ENCODE measurements at places on chromosomes 2 and 18. TPM values are rescaled to one million over a fixed set of nuclear protein-coding genes. Genes with fewer than 3 reads are reported as not detected.
A peak's percentile ranks its signal among the peaks of the same experiment; 100 is the strongest.

DNA sequence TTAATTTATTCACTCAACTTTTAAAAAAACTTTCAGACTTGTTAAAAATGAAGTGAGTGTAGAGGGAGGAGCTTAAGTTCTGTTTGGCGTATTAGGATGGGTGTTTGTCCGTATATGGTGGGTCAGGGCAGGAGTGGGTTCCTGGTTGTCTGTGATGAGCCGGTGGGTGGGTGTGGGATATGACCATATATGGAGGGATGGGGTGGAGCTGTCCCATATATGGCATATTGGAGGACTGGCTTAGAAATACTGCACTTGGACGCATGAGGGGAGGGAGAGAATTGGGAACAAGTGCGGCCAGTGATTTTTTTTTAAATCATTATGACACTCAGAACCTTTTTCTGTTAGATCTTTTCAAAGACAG lies 1.5 kb downstream of the KDM3A start:
- H3K36me3 ChIP-seq, result no peaks in the 10 kb centered on the region
- H3K4me3 ChIP-seq, result peak overlapping the region; percentile 92
- peak overlapping the region; percentile 92 for H3K27ac ChIP-seq
- peaks cover 38% of the 10 kb centered on the region for H3K4me1 ChIP-seq
- H3K27me3 ChIP-seq, result no peaks in the 10 kb centered on the region

DNA sequence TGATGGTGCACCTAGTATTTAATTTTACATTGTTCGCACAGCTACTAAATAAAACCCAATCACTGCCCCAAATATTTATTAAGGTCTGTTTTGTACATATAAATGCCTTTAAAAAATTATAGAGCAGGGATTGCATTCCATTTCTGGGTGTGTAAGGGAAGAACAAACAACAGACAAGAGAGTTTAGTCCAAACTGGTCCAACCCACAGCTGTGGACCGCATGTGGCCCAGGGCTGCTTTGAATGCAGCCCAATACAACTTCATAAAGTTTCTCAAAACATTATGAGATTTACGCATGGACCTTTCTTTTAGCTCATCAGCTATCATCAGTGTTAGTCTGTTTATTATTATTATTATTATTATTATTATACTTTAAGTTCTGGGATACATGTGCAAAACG lies 114.8 kb upstream of the LRATD1 start:
- no peak for DNase-seq
- no peak overlapping the region for H3K27ac ChIP-seq
- no peak overlapping the region for H3K4me3 ChIP-seq
- H3K27me3 ChIP-seq, result no peaks in the 10 kb centered on the region
- H3K4me1 ChIP-seq, result no peaks in the 10 kb centered on the region

DNA sequence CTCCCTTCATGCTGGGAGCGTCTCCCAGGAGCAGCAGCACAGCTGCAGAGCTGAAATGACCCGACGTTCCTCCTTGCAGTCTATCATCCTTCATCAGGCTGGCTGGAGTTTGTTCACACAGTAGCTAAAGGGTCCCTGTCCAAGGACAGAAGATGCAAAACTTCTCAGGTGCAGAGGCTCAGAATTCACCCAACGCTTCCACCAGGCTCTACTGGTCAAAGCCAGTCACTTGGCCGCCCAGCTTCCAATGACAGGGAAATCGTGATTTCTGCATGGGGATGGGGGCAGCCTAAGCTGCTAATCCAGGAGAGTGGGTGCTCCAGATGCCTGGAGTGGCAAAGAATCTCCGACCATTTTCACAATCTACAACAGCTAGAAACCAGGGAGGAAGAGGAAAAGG lies 97.0 kb upstream of the SALL3 start:
- H3K27ac ChIP-seq, result no peak overlapping the region
- DNase-seq, result no peak
- no peak overlapping the region for H3K4me3 ChIP-seq

- no peak overlapping the region for H3K4me3 ChIP-seq
- DNase-seq, result no peak
- peaks cover 4% of the 10 kb centered on the region for H3K27me3 ChIP-seq
These were observed 47.8 kb downstream of the CAPN13 start for GRCh38 chr2:30759481-30759880.

DNA sequence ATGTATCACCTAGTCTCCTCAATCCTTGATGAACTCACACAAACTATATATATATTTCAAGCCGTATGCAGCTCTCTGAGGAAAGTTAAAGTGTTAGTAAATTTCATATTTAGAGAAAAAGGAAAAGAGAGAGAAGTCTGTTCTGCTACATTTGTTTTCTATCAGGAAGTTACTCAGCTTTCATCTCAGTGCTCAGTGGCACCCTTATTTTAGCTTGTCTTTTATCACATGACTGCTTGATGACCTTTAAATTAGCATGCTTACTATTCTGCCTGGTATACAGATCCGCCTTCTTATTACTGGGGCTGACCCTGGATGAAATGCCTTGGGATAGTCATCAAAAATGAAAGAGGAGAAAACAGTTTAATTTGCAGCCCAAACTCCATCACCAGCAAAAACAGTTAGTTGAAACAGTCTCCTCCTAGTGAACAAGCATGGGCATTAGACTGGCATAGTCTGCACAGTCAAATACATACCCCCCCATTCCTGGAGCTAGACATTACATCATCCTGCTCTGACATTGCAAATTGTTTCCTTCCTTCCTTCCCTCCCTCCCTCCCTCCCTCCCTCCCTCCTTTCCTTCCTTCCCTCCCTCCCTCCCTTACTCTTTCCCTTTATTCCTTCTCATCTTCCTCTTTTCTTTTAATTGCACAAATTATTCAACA lies 215.7 kb downstream of the TMEM182 start:
- DNase-seq, result no peak
- no peaks in the 10 kb centered on the region for H3K4me1 ChIP-seq
- H3K4me3 ChIP-seq, result no peak overlapping the region
- no peak overlapping the region for H3K27ac ChIP-seq
- no peaks in the 10 kb centered on the region for H3K36me3 ChIP-seq

- no peaks in the 10 kb centered on the region for H3K27me3 ChIP-seq
- no peak overlapping the region for H3K27ac ChIP-seq
- no peaks in the 10 kb centered on the region for H3K4me1 ChIP-seq
- H3K4me3 ChIP-seq, result no peak overlapping the region
These were observed 16.1 kb downstream of the CCDC178 start for GRCh38 chr18:33424266-33424946.

DNA sequence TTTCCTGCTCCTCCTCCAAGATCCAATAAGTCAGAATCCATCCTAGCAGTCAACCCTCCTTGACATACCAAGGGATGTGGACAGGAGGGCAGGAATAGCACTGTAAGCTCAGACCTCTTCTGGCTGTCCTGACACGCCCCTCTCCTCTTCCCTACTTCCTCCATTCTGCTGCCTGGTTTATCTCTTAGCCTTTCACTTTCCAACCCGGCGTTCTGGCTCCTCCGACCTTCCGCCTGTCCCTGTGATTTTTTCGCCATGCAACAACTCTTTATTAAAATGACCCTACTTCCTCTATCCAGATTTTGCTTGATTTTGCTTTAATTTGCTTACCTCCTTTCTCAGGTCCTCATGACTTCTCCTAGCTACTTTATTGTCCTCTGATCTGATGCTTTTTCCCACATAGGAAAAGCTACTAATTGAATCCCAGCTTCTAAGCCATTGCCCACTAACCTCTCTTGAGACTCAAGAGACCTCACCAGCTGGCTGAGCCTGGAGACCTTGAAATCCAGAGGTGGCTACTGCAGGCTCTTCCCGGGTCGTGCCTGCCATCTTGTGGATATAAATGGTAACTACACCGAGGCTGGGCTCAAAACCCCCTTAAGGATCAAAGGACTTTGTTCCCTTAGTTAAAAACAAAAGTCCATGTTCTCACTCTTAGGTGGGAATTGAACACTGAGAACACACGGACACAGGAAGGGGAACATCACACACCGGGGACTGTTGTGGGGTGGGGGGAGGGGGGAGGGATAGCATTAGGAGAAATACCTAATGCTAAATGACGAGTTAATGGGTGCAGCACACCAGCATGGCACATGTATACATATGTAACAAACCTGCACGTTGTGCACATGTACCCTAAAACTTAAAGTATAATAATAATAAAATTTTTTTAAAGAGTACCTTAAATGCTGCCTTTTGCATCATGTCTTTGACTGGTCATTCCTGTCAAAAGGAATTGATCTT lies 139.4 kb downstream of the AKAIN1 start:
- H3K36me3 ChIP-seq, result no peaks in the 10 kb centered on the region
- no peaks in the 10 kb centered on the region for H3K4me1 ChIP-seq
- no peak for DNase-seq
- H3K27me3 ChIP-seq, result no peaks in the 10 kb centered on the region
- H3K27ac ChIP-seq, result no peak overlapping the region

DNA sequence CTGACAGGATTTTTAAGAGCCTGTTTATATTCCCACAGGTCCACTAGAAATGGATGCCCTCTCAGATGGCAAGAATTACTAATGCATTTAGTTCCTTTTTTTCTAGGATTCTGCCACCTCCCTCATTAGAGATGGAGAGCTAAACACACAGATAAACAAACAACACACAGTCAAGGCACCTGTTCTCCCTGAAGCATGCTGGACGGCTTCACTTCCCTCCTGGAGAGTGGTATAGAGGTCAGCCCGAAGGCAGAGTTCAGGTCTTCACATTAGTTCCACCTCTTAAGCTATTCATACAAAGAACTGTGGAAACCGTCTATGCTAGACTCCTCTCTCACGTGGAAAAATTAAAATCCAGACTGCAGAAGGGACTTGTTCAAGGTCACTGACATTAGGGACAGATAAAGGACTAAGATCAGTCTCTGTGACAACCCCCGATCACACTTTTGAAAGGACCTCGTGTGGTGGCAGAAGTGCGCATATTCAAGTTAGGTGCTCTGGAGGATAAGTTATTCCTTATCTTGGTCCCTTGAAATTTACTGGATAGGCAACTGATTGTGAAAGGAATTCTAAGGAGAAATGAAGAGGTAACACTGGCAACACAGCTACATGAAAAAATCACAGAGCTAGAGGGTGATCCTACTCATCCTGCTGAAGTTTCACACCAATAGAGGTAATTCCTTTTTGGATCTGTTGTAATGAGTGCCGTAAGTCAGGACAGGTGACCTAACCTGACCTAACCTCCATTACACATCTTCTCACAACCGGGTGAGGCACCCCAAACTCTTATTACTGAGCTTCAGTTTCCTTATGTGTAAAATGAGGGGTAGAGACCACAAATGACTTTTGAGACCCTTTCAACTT lies 75.1 kb downstream of the SPRED2 start:
- H3K27me3 ChIP-seq, result no peaks in the 10 kb centered on the region
- no peak overlapping the region for H3K4me3 ChIP-seq
- H3K27ac ChIP-seq, result no peak overlapping the region
- no peaks in the 10 kb centered on the region for H3K36me3 ChIP-seq

DNA sequence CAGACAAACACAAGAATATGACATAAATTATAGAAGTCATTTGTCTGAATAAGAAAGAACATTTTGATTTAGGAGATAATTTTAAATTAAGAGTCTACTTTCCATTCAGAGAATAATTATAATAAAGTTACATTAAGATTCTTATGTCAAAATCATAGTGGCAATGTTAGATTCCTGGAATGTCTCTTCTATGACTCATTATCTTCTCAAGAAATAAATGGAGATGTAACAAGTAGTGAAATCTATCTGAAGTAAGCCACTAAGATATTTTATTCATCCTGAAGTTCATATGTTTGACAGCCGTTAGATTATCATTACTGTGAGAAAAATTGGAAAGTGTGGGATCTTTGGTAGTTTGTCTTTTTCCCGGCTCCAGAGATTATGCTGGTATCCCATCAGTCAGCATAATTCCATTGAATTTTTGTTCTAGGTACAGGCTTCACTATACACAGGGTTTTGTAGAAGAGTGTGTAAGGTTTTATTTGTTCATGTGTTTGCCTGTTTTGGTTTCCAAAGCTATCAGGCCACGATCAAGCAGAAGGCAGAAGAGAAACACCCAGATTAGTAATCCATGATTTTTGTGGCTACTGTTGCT lies 1246.6 kb upstream of the LRRTM1 start:
- H3K36me3 ChIP-seq, result no peaks in the 10 kb centered on the region
- no peak for DNase-seq
- no peak overlapping the region for H3K27ac ChIP-seq
- no peaks in the 10 kb centered on the region for H3K27me3 ChIP-seq
- H3K4me1 ChIP-seq, result no peaks in the 10 kb centered on the region

DNA sequence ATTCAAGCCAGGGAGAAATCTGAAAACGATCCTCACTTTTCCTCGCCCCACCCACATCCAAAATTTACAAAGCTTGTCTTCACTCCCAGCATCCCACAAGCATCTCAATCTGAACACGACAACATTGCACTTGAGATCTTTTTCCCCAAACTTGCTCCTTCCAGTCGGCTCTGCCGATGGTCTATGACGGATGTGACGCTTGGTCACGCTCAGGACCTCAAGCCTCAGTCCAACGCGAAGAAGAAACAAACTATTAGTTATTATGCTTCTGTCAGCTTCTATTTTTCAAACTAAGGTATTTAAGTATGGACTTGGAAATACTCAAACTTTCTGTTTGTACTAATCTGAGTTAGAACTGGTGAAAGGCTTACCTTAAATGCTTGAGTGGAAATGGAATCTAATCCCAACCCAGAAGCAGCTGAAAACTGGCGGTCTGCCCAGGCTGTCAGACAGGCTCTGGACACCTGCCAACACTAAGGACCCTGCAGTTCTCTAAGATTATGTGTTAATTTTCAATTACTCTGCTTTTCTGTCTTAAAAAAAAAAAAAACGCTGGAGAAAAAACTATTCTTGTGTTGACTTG lies 132.1 kb upstream of the DNMT3A start:
- H3K4me3 ChIP-seq, result no peak overlapping the region
- no peak for DNase-seq
- H3K4me1 ChIP-seq, result peaks cover 6% of the 10 kb centered on the region
- H3K27me3 ChIP-seq, result no peaks in the 10 kb centered on the region

DNA sequence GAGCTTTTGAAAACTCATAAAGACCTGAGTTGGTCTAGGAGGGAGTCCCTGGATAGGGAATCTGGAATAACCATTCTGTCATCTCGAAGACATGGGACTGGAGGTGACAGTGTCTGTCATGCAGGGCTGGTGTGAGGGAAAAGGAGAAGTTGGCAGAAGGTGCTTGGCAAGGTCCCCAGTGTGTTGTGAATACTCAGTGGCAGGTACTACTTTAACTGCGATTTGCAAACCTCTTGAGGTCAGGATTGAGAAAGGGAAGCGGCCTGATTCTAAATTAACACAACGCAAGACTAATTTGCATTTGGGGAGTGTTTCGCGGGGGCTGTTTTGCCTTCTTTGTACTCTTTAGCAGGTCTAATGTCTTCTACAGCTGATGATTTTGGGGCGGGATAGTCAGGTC lies 77.0 kb upstream of the TMEM200C start:
- H3K4me3 ChIP-seq, result no peak overlapping the region
- no peaks in the 10 kb centered on the region for H3K4me1 ChIP-seq
- H3K27ac ChIP-seq, result no peak overlapping the region
- no peaks in the 10 kb centered on the region for H3K36me3 ChIP-seq
- no peaks in the 10 kb centered on the region for H3K27me3 ChIP-seq

- H3K27ac ChIP-seq, result no peak overlapping the region
- no peaks in the 10 kb centered on the region for H3K4me1 ChIP-seq
- no peaks in the 10 kb centered on the region for H3K27me3 ChIP-seq
- DNase-seq, result no peak
These were observed 51.6 kb upstream of the ATP8B1 start for GRCh38 chr18:57854726-57855125.

MPP4 gene
- total RNA-seq, result 5.5 TPM

LAMA3 gene
- 30.1 TPM for total RNA-seq

CBLN2 gene
- total RNA-seq, result not detected

PLCL1 gene
- total RNA-seq, result 26.2 TPM

DSG4 gene
- not detected for total RNA-seq

All from thoracic aorta (tissue), 2 donors.